Ascending aorta (tissue), 2 donors: ENCODE measurements at places on chromosomes 12 and 14.

GRCh38 chr12:40106655-40107054, 774 bp upstream of the SLC2A13 start:
- DNase-seq, result no peak

GRCh38 chr12:98042668-98043067, 472.7 kb upstream of the TMPO start:
- no peak for DNase-seq

DNA sequence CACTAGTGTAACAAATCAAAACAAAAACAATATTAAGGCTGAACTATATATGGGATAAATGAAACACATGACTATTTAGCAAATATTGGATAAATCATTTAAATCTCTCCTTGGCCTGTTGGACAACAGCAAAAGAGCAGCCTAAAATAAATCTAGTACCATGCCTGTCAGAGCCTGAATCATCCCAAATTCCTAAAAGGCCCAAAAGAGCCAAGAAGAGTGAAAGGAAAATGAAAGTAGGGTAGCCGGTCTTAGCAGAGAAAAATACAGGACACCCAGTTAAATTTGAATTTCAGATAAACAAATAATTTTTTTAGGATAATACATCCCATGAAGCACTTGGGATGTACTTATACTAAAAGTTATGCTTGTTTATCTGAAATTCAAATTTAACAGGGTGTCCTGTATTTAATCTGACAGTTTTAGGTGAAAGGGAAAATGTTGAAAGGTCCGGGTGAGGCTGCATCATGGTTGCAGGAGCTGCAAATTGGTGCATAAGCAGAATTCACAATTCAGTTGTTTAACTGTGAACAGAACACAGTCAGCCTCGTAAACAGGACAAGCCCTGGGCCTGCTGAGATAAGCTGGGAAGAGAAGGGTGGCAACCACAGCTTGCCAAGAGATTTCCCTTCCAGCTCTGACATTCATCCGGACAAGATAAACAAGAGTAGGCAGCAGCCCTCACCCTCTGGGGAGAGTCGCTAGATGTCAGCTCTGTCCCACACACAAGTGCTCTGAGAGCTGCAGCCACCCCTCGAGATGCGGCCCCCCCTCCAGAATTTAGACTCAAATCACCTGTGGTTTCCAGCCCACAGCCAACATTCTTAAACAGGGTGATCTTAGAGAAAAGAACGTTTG, 30.3 kb downstream of the DMAC2L start:
- DNase-seq, result no peak

- no peak for DNase-seq
Measured at GRCh38 chr14:56687123-56687522, 107.5 kb downstream of the TMEM260 start.
